ENCODE measurements at places on chromosomes 12 and 14.

GRCh38 chr14:60650373-60650961 lies 1.2 kb upstream of the SIX1 start:
- no peak for DNase-seq

DNA sequence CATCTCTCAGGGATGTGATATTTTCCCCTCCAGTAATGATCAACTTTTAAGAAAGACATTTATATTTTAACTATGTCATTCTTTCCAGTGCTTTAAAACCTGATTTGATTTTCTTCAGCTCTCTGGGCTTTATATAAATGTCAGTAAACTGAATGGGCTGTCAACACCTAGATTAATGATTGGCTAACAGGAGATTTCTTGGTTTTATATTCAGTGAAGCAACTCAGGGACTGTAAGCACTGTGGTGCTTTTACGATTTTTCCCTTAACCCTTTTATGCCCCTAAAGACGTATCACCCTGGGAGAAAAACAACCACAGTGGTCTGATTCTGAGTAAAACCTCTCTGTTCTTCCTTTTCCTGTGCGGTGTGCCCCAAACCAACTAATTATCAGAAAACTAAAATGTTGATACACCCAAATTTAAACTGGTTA lies 38.0 kb downstream of the PTGER2 start:
- no peak for DNase-seq

GRCh38 chr14:88552876-88553275 lies 1.9 kb downstream of the PTPN21 start:
- no peak for DNase-seq

- no peak for DNase-seq
These were observed 18.3 kb downstream of the PLEKHG7 start for GRCh38 chr12:92721130-92721529.

DNA sequence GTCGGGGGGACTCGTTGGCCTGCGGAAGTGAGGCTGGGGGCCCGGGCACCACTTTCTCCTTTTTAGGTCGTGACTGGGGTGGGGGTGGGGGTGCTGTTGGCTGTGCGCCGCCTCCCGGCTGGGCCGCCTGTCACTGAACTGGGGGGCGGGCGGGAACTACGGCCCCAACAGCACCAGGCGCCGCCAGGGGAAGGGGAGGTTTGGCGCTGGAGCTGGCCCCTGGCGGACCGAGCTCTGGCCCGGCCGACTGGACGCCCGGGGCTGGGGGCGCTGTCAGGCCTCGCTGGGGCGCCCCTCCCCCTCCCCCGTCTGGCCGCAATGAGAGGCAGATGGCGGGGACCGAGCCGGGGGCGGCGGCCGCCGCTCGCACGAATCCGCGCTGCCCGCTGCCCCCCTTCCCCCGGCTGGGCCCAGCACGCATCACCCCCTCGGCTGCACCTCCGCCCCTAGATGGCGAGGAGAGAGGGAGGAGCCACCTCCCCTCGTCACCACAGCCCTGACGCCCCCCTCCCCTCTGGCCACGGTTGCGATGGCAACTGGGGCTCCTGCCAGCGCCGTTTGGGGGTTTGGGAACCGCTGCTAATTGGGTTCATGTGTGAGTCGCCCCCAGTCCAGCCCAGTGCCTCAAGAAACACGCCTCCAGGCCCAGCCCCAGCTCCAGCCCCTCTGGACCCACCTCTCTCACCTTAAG lies 723 bp downstream of the NFATC4 start:
- peak; percentile 75 for DNase-seq

DNA sequence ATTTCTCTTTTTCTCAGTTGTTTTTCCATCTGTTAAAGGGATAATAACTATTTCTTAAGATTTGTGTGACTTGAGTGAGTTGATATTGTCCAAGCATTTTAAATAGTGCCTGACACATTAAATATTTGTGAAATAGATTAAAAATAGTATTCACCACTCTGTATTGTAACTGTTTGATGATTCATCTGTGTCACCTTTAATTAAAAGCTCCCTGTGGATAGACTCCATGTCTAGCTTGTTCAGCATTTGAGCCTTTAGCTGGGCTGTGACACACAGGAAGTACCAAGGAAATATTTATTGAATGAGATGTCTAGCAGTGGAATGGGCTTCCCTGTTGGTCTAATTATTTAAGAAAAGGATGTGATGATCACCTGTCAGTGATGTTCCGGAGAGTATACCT lies 1.8 kb upstream of the GLIPR1L2 start:
- DNase-seq, result no peak
